ENCODE measurements at places on chromosomes 7 and 10. TPM values are rescaled to one million over a fixed set of nuclear protein-coding genes. Genes with fewer than 3 reads are reported as not detected.
A peak's percentile ranks its signal among the peaks of the same experiment; 100 is the strongest.

SLC18A3 gene
- total RNA-seq: not detected

HOXA2 gene
- total RNA-seq: 0.39 TPM

SLC39A12 gene
- under 0.01 TPM for total RNA-seq

CASD1 gene
- total RNA-seq: 13.8 TPM

XRCC2 gene
- total RNA-seq: 3.7 TPM

GSDME gene
- 13.7 TPM for total RNA-seq

POLR2J3 gene
- total RNA-seq: 16.9 TPM

ENO4 gene
- total RNA-seq: not detected

GRCh38 chr7:77989981-77990566, 191.5 kb downstream of the PHTF2 start:
- no peak for DNase-seq

DNA sequence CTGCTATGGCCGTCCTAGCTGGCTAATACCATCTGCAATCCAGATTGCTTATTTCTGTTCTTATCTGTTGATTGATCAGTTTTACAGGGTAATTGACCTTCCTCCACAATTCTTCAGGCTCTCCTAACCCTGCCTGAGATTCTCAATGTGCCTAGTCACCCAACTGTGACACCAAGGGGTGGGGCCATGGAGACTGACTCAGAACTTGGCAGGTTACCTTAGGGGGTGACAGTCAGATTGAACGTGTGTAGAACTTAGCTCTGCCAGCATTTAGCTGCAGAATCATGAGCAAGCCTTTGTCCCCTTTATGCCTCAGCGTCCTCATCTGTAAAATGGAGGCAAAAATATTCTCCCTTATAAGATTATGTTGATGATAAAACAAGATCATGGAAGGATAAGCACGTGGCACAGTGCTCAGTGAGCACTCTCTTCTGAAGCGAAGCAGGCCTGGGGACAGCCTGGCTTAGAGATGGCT, 19.1 kb upstream of the LEP start:
- DNase-seq: no peak

DNA sequence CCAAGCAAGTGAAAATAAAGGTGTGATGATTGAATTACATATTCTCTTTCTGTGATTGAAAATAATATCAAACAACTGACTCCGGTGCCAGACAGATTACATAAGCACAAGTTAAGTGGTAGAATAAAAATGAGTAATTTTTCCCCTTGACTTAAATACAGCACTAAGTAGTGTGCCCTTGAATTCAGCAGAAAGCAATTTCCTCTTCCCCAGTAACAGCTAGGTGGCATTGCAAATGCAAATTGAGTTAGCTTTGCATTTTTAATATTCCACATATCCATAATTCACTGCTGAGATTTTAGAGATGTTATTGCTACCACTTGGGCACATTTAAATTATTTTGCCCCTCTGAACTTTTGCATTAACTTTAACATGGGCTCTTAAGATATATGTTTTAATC, 89.8 kb upstream of the NPVF start:
- no peak for DNase-seq

GRCh38 chr7:117777335-117778142, 95.7 kb downstream of the CTTNBP2 start:
- no peak for DNase-seq

- DNase-seq: no peak
Observed at GRCh38 chr7:141281311-141281710, 207.4 kb downstream of the TMEM178B start.

- DNase-seq: no peak
Observed at GRCh38 chr10:76544789-76545188, 1092.8 kb downstream of the KCNMA1 start.

- DNase-seq: peak; percentile 18
Observed at GRCh38 chr7:26368542-26368941, 76.9 kb downstream of the SNX10 start.

- DNase-seq: no peak
Observed at GRCh38 chr10:78184851-78185692, 151.4 kb downstream of the RPS24 start.

GRCh38 chr7:30493228-30493627, 11.4 kb downstream of the GGCT start:
- no peak for DNase-seq

DNA sequence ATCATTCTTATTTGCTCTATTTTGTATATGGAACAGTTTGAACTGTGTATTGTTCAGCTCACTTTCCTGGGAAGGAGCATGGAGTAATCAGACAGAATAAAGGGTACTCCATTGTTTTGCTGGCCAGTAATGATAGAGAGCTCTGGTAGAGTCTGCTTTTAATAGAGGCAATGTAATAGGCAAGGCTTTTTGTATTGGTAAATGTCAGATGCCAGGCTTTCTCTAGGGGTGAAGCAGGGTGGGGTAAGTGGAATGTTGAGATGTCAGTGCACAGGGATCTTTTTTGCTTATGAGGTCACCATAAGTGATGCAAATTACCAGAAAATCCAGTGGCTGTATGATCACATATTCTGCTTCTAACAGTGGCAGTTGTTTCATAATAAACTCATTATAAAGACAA, 1088.3 kb upstream of the SORCS1 start:
- DNase-seq: no peak

- peak; percentile 89 for DNase-seq
Observed at GRCh38 chr10:93376372-93377293, 105.5 kb downstream of the MYOF start.

GRCh38 chr10:104353325-104354048, at the start of gene CFAP58:
Gene CFAP58, plus strand, starts transcription at chr10:104353833. Its CDS starts 65 bp downstream, at chr10:104353898.
- peak; percentile 80 for DNase-seq

GRCh38 chr7:44607141-44608068, 978 bp downstream of the OGDH start:
- DNase-seq: no peak

DNA sequence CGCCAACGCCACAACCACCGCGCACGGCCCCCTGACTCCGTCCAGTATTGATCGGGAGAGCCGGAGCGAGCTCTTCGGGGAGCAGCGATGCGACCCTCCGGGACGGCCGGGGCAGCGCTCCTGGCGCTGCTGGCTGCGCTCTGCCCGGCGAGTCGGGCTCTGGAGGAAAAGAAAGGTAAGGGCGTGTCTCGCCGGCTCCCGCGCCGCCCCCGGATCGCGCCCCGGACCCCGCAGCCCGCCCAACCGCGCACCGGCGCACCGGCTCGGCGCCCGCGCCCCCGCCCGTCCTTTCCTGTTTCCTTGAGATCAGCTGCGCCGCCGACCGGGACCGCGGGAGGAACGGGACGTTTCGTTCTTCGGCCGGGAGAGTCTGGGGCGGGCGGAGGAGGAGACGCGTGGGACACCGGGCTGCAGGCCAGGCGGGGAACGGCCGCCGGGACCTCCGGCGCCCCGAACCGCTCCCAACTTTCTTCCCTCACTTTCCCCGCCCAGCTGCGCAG, 424 bp downstream of the EGFR start:
- no peak for DNase-seq

DNA sequence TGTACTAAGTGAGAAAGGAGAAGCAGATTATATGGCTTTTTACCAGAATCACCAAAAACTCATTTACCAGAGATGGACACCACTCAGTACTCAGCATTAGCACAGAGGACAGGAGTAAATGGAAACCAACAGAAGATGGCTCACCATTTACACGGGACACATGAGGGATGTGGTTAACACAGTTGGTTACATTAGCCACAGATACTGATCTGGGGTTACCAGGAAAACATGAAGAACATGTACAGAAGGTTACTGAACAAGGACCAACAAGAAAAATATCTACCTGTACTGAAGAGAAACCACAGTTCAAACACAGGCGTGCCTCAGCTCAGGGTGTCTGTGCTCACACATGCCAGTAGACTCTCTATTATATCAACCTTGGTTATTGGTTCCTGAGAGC, 1285.8 kb upstream of the SORCS1 start:
- no peak for DNase-seq

DNA sequence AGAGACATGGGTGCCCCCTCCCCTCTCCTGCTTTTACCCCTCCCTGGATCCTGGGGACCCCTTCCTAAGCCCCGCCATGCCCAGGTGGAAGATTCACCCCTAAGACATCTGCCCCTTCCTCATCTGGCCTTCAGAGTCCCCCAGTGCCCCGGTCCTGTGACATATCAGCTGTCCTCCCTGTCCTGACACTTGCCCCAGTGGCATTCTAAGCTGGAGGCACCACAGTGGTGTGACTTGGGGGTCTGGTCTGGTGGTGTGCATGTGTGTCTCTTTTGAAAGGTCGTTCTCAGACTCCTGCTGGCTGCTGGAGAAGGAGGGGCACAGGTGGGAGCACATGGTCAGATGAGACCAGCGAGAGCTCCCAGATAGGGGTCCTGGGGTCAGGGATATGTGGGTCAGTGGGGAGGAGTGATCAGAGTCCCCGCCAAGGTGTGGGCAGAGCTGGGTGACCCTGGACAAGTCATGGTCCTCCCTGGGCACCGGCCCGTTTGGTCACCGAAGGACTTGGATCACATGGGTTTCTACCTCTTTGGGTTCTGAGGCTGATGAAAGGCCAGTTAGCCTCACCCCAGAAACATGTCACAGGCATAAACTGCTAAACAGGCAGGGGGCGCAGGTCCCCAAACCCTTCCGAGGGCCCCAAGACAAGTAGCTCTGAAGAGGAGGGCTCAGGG, 645 bp upstream of the TFR2 start:
- DNase-seq: no peak

GRCh38 chr7:130346177-130346905, 1.7 kb downstream of the CPA5 start:
- DNase-seq: no peak

DNA sequence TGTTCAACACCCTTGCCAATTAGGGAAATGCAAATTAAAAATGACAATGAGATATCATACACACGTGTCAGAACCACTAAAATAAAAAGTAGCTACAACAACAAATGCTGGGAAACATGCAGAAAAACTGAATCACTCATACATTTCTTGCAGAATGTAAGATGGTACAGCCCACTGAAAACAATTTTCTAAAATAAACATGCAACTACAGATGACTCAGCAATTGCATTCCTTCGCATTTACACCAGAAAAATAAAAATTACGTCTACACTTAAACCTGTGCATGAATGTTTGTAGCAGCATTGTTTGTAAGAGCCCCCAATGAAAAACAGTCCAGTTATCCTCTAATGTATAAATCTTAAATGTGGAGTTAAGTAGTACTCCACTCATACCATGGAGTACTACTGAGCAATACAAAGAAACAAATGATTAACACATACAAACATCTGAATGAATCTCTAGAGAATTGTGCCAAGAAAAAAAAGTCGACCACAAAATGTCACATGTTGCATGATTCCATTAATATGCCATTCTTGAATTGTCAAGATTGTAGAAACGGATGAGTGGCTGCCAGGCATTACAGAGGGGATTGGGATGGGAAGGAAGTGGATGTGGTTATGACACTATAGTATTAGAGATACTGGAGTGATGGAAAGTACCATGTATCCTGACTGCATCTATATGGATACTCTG, 134.6 kb upstream of the NPSR1 start:
- DNase-seq: no peak

DNA sequence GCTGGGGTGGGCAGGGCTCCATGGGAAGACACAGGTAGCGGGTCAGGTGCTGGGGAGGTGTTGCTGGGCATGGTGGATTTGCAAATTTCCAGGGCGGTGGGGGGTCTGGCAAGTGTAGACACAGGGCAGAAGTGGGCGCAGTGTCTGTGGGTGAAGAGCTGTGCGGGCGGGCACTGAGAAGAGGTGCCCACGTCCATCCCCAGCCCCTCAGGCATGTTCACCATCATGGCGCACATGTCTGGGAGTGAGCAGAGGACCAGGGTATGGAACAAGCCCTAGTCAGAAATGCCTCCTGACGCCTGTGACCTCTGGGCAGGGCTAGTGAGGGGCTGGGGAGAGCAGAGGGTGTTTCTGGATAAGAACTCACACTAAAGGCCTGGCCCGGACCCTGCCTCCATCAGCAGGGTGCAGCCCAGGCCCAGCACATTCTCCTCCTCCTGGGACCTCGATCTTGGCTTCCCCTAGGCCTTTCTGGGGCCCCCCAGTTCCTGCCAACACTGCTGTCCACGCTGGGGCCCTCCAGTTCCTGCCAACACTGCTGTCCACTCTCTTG, 612.9 kb downstream of the PTPRN2 start:
- no peak for DNase-seq

- no peak for DNase-seq
Observed at GRCh38 chr7:159088016-159088865, 56.4 kb downstream of the VIPR2 start.

All from dermis microvascular lymphatic vessel endothelial cell (primary cell).